ENCODE measurements at places on chromosomes 1 and 21. TPM values are rescaled to one million over a fixed set of nuclear protein-coding genes. Genes with fewer than 3 reads are reported as not detected.

DNA sequence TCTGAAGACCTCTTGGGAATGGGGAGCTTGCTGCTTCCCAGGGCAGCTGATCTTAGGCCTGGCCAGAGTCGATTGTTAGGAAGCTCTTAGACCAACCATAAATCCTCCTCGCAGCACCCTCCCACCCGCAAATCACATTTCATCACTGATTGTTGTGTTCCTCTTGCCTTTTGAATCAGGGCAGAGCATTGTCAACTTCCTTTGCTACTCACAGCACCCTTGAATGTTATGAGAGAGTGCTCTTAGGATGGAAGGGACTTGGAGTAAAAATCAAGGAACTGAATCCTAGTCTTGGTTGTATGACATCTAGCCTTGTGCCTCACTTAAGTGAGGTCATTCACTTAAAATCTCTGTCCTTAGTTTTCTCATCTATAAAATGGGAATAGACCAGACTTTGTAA lies 3.0 kb downstream of the VASH2 start:
- DNase-seq, result no peak

Gene SLC1A7
- not detected for total RNA-seq

Gene GSTM4
- total RNA-seq, result 1.5 TPM

GRCh38 chr1:215665215-215665614 lies 98.1 kb downstream of the KCTD3 start:
- DNase-seq, result no peak

DNA sequence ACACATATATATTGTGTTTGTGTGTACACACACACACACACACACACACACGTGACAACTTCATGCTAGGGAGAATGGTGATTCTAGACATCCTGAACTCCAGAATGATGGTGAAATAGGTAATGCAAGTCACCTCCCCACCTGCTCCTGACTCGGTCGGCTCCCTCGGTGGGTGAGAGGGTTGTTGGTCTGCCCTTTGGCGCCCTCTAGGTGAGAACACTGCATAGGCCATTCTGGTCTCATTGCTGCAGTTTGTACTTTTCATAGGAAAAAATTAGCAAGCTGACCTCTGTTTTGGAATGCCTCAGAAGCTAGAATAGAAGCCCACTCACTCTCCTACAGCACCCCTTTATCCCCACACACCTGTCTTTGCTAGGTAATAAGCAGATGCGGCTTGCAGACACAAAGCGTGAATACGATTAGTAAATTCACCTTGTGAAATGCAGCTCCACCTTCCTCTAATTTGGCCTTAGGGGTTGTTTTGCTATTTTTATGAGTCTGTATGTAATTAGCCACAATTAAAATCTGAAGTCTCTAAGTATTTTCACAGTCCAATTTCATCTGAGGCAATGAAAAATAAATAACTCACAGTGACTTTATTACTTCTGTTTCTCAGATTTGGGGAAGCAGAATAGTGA lies 130.0 kb upstream of the KCNJ15 start:
- peak; percentile 74 for DNase-seq

- no peak for DNase-seq
These were observed 49.5 kb upstream of the CD46 start for GRCh38 chr1:207702317-207702716.

Measured in dermis blood vessel endothelial cell (primary cell).